ENCODE measurements at places on chromosomes 13 and 19. TPM values are rescaled to one million over a fixed set of nuclear protein-coding genes. Genes with fewer than 3 reads are reported as not detected.

Gene TNFAIP8L1
- 25.2 TPM for total RNA-seq

GRCh38 chr19:480016-480855, 16.1 kb upstream of the MADCAM1 start:
- no peak overlapping the region for H3K27ac ChIP-seq
- no peaks in the 10 kb centered on the region for H3K36me3 ChIP-seq
- peaks cover 7% of the 10 kb centered on the region for H3K4me1 ChIP-seq
- DNase-seq = peak; percentile 91
- peak overlapping the region; percentile 32 for H3K4me3 ChIP-seq
- H3K27me3 ChIP-seq = peaks cover 5% of the 10 kb centered on the region

Gene PGLYRP1
- total RNA-seq = not detected

GRCh38 chr13:83183439-83184149, 698.7 kb downstream of the SLITRK1 start:
- H3K36me3 ChIP-seq = no peaks in the 10 kb centered on the region
- no peak overlapping the region for H3K4me3 ChIP-seq
- no peak overlapping the region for H3K27ac ChIP-seq
- H3K4me1 ChIP-seq = no peaks in the 10 kb centered on the region
- no peaks in the 10 kb centered on the region for H3K27me3 ChIP-seq
- no peak for DNase-seq

Gene DENND1C
- total RNA-seq = 1.1 TPM

DNA sequence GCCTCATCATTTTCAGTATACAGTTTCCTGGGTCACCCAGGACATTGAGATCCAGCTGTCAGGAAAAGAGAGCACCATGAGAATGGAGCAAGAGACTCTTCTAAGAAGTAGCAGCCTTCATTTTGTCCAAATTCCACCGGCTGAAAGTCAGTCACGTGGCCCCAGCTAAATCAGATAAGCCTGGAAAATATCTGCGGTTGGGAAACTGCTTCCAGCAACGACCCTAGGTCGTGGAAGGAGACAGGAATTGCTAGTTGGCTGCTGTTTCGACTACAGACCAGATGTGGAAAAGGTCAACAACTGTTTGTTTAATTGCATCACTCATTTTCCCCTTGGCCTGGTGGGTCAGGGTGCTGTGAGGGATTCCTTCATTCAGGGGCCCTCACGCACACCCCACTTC, 107.0 kb downstream of the ZNF536 start:
- DNase-seq = no peak
- H3K27me3 ChIP-seq = no peaks in the 10 kb centered on the region
- no peaks in the 10 kb centered on the region for H3K4me1 ChIP-seq
- H3K27ac ChIP-seq = no peak overlapping the region
- no peaks in the 10 kb centered on the region for H3K36me3 ChIP-seq
